ENCODE measurements at places on chromosomes 11 and 22. TPM values are rescaled to one million over a fixed set of nuclear protein-coding genes. Genes with fewer than 3 reads are reported as not detected.

- DNase-seq = no peak
Measured at GRCh38 chr22:49850021-49850911, 3.4 kb upstream of the ZBED4 start.

Gene HTR3B
- not detected for total RNA-seq

Gene PRMT3
- 17.2 TPM for total RNA-seq

Gene ADSL
- 170 TPM for total RNA-seq

Gene SOX6
- 43.0 TPM for total RNA-seq

Gene OR8G1
- not detected for total RNA-seq

Gene SYT7
- total RNA-seq = 2.2 TPM

DNA sequence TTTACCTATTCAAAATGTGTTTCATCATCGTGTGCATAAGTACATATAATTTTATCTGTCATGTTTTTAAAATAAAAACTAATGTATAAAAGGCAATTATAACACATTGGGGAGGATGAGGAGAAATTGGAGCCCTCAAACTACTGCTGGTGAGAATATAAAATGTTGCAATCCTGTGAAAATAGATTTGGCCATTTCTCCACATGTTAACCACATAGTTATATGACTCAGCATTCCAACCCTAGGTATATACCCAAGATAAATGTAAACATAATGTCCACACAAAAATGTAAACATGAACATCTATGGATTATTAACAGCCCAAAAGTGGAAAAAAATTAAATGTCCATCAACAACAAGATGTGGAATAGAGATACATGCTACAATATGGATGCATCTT, 928.0 kb upstream of the FAT3 start:
- DNase-seq = no peak

DNA sequence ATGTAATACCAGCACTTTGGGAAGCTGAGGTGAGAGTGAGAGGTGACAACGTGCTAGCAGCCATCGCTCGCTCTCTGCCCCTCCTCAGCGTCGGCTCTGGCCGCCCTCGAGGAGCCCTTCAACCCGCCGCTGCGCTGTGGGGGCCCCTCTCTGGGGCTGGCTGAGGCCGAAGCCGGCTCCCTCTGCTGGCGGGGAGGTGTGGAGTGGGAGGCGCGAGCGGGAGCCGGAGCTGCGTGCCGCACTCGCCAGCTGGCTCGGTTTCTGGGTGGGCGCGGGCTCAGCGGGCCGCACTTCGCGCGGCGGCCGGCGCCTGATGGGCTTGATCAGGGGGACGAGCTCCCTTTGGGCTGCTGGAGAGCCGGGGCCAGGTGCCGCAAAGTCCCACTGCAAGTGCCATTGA, 98.9 kb upstream of the UBASH3B start:
- DNase-seq = peak; percentile 20

Gene OPCML
- total RNA-seq = not detected

DNA sequence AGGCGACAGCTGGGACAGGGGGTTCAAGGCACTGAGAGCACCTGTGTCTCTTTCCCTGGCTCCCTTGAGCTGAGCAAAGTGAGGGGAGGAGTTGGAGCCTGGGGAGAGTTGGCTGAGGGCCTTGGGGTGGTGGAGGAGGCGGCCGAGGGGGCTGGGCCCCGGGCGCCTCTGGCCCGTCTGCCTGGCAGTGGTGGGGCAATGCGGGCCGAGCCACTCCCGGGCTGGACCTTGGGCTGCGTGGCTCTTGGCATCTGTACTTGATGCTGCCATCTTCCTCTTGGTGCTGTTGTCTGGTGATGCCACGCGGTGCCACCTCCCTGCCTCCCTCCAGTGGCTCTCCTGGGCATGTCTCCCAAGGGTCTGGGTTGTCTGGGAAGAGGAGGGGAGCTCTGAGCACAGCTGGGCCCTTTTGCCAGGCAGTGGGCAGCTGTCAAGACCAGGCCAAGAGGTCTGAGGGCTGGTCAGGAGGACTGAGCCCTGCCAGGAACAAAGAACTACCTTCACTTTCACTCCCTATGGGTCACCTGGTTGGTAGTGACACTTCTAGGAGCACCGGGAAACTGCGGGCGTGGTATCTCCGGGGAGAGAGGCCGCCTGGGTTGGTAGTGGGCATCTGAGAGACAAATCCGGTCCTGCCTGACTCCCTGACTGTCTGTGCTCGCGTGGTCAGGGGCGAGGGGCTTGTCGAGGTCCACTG, 1.3 kb downstream of the GRIK4 start:
- DNase-seq = no peak

GRCh38 chr11:117070016-117070415, 28.2 kb downstream of the SIK3 start:
- DNase-seq = no peak

DNA sequence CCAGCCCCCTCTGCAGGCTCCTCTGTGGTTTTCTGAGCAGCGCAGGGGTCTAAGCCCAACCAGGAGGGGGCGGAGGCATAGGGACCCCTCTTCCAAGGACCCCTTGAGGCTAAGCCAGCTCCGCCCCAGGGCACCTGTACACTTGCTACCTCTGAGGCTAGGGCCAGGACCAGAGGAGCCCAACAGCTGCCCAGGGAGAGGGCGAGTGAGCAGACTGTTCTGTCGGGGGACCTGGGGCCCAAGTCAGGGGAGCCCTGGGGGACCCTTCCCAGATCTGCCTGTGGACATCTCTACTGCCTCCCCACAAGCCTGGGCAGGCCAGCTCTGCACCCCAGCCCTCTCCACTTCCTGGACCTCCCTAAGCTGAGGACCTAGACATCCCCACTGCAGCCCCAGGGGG, 1.8 kb downstream of the B4GALNT4 start:
- peak; percentile 51 for DNase-seq

GRCh38 chr22:32572741-32573500, 98.3 kb downstream of the FBXO7 start:
- no peak for DNase-seq

DNA sequence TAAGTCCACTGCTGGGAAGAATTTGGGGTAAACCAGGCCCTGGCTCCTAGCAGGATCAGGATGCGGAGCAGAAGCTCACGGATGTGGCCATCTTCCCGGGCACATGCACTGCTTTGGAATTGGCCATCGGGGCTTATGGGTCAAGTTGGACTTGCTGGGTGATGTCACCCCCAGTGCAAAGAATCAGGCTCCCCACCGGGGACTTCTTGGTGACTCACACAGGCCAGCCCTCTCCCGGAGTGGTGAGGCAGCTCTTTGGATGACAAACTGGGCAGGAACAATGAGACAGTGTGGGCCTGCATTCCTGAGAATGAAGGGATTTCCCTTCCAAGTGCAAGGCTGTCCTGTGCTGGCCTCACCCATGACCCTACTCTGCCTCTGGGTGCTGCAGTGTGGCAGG, 128.8 kb upstream of the ANO1 start:
- DNase-seq = peak; percentile 41

Gene LRRC56
- total RNA-seq = 0.46 TPM

DNA sequence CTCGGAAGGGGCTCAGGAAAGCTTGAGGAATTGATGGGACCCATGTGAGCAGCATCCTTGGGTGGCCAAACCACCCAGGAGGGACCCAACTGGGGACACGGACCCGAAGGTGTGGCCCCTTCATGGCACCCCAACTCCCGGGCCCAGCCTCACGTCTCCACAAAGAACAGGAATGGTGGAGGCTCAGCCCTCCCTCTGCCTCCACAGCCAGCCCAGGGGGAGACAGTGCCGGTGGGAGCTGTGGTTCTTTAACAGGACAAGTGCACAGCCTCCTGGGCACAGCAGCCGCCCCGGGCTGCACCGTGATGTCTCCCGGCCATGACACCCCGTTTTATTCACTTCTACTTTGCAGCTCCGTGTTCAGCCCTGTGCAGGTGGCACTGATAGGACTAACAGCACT, 587.2 kb downstream of the BRD1 start:
- DNase-seq = no peak

Gene RAB38
- total RNA-seq = 0.29 TPM

DNA sequence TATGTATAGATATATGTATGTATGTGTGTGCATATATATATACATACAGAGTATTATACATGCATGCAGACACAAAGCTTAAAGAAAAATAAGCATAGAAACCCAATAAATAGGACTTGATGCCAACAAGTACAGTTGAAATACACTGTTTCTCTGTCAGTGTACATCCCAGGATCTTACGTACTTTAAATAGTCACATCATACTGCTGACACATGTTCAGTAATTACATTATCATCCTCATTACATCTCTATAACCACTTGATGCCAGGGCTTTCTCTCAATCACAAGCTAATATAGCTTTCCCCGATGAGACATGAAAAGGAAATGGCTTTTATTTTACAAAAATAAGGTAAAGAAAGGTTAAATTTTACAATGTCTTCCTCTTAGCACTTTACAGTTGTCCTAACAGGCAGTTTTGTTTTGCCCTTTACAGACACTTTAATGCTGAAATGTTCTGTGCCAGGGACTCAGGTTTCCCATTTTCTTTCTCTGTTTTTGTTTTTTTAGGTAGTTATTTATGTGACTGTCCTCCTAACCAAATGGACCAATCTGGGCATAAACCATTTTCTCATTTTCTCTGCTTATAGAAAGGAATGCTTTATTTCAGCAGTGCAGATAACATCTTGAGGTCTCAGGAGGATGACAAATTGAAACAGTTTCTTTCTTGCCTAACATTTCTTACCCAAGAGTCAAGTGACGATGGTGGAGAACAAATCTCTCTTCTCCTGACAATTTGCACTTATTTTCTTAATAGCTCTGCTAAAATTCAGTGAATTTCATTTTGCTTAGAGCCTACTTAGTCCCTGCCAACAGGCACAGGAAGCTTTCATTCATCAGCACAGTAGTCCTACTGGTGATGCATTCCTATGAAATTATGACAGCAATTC, 350.2 kb downstream of the TTC28 start:
- DNase-seq = no peak

Gene CHKB
- 11.5 TPM for total RNA-seq

DNA sequence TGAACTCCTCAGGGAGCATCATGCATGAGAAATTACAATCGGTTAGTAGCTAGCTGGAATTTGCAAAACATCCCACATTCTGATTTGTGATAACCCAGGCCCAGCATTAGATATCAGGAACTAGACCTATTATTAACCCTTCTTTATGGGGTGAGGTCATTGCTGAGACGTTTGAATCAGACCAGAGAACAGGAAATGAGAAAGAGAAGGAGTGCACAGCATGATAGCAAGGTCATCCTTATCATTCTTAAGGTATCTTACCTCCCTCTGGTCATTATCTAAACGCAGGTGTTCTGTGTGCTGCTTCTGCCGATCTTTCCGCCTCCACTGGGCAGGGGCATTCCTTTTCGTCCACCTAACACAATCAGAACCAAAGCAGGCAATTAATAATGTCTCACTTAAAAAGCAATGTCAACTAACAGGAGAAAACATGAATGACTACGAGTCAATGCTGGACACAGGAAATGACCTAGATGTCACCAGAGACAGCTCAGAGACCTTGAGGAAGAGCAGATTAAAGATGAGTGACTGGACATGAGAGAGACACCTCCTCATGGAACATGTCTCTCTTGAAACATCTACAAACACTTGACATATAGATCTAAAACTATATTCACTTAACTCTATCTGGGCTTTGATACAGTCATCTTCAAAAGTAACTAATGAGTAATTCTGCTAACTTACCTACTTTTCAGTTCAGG, 78.3 kb upstream of the SCUBE2 start:
- DNase-seq = no peak

GRCh38 chr11:128796270-128796669, 70.8 kb downstream of the KCNJ1 start:
- DNase-seq = no peak

GRCh38 chr22:41844036-41844435, 11.1 kb downstream of the SREBF2 start:
- DNase-seq = no peak

DNA sequence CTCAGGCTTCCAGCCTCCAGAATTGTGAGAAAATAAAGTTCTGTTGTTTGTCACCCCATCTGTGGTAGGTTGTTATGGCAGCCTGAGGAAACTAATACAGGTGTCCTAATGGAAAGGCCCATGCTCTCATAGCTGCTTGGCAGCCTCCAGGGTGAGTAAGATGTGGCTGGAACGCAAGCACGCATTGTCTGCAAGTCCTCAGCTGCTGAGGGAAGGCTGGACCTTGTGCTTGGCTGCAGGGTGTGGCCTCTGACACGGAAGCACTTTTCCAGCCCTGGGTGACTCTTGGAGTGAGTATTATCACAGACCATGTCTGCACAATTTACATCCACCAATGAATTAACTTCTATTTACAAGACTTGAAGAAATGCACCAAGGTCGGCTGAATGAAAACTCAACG, 44.4 kb upstream of the BARX2 start:
- no peak for DNase-seq

GRCh38 chr11:19820100-19820499, 107.5 kb downstream of the NAV2 start:
- DNase-seq = no peak

DNA sequence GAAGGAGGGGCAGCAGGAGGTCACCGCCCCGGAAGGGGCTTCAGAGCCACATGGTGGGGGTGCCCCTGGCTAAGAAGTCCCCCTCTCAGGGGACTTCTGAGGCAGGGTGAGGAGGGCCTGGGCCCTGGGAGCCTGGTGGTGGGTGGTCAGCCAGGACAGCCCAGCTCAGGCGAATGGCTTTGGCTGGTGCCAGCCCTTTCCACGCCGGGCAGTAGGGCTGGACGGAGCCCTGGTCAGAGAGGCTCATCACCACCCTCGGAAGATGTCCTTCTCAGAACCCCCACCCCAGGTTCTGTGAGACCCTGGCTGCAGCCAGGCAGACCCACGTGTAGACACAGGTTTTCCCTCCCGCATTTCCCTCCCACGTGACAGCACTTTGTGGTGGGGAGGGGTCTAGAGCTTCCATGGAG, 35.9 kb downstream of the OSBPL5 start:
- DNase-seq = peak; percentile 5

- DNase-seq = no peak
Measured at GRCh38 chr11:34594603-34595002, 26.3 kb upstream of the EHF start.

DNA sequence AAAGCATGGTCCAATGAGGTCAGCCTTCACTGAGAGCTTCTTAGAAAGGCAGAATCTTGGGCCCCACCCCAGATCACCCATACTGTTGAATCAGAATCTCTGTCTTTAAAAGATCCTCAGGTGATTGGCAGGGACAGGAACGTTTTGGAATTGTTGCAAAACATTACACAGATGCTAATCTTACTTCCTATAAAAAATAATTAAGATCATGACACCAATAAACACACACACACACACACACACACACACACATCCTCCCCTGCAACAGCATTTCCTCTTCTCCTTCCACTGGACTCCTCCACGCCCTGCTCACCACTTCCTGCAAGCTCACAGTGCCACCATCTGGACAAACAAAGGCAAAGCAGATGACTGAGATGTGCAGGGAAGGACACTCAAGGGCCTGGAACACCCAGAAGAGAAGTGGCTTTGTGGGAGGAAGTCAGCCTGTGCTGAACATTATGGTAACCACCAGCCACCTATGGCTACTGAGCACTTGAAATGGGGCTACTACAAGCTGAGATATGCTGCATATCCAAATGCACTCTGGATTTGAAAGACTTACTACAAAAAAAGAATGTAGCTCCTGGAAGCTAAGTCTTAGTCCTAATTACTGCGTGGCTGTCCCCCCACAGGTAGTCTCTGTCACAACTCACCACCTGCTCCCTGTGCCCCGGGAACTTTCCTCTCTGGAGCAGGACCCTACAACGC, 65.6 kb downstream of the BTG4 start:
- DNase-seq = peak; percentile 83

- DNase-seq = no peak
Measured at GRCh38 chr11:126058105-126058874, 4.4 kb downstream of the CDON start.

All from psoas muscle (tissue), 8 donors.